Ureter (tissue), 1 donor: ENCODE measurements at places on chromosomes 2 and 18. TPM values are rescaled to one million over a fixed set of nuclear protein-coding genes. Genes with fewer than 3 reads are reported as not detected.

DNA sequence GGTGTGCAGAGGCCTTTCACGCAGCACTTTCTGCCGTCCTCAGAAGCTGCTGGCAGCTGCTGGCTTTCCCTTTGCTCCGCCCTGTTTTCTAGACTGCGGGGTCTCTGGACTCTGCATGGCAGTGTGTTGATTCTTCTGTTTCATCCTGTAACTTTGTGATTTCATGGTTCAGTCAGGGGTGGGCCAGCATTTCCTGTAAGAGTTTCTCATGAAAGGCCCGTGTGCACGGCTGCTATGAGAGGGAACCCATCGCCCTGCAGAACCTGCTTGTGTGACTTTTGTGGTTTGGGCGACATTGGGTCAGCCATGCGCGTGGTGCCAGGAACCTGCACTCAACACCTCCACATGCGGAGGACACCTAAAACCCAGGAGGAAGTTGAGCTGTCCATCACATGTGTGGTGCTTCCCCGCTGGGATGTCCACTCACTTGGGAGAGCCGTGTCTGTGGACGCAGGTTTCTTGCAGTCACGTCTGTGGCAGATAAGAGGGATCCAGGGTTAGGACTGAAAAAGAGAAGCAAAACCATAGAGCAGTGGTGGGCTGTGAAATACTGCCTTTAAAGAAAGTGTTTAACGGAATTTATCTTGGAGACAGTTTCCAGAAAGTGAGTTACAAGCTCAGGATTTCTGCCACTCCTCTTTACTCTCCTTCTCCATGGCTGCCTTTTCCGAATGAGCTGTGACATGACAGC lies 167.3 kb upstream of the ALKAL2 start:
- no peak for DNase-seq

DNA sequence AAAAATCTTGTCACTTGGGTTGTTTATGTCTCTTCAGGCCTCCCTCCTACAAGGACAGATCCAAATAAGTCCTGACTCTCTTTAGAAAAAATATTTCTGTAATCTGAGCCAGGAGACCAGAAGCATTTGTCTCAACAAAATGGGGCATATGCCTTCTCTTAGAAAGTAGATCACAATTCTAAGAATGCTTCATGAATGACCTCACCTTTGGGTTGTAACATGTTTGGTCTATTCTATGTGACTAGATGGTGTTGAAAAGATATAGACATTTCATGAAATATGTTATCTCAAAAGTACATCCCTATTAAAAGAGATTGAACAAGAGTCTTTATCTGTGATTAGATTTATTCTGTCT lies 159.0 kb upstream of the SETBP1 start:
- no peak for DNase-seq

DNA sequence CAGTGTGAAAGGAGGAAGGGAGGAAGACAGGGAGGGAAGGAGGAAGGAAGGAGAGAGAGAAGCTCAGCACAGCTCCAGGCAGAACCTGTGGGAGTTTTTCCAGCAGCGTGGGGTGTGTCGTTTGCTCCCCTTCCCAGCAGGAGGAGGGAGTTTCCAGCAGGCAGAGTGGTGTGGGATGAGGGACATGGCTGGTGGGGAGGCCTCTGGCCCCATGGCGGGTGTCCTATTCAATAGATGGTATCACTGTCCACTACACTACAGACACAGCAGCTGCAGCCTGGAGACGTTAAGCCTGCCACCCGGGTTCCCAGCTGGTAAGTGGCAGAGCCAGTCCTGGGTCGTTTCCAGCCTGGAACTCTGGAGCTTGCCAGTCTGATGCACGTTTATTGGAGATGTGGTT lies 44.7 kb downstream of the GLI2 start:
- DNase-seq = no peak

DNA sequence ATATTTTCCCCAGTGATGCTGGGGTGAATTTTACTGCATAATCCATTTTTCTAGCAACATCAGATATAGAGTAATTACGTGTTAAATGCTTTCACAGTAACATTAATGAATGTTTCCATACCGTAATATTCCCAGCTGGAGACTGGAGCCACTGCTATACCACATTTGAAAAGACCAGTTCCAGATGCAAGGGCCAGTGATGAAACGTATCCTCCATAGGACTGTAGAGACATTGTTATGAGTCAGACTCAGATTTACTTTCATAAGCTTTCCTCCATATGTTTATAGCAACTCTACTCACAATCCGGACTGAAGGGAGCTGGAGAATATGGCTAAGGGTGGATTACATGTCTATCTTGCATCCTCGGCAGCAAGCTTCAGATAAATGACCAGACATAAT lies 22.7 kb upstream of the GCG start:
- no peak for DNase-seq

DNA sequence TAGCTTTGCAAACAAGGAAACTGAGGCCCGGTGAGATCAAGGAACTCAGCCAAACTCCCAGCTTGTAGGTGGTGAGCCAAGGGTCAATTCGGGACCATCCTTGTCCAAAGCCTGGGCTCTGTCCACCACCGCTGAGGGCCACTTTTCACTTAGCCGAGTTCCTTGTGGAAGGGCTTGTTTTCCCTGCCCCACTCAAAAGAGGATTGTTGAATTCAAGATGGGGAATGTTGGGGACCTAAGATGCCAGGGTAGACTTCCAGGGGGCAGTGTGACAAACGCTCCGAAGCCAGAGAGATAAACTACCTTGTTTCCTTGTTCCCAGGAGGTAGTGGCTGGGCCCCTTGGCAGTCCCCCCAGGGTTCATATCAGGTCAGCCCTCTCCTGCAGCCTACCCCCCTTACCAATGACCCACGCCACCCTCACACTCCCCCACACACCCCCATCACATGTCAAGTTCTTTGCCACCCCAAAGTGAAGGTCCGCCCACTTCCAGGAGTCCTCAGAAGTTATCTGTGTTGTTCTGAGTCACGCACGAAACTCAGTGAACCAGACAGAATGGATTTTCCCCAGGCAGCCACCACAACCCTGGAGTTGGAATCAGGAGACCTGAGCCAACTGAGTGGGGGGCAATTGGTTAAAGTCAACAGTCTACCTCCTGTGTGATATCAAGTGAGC lies 10.3 kb upstream of the ATOH8 start:
- DNase-seq = peak; percentile 67

DNA sequence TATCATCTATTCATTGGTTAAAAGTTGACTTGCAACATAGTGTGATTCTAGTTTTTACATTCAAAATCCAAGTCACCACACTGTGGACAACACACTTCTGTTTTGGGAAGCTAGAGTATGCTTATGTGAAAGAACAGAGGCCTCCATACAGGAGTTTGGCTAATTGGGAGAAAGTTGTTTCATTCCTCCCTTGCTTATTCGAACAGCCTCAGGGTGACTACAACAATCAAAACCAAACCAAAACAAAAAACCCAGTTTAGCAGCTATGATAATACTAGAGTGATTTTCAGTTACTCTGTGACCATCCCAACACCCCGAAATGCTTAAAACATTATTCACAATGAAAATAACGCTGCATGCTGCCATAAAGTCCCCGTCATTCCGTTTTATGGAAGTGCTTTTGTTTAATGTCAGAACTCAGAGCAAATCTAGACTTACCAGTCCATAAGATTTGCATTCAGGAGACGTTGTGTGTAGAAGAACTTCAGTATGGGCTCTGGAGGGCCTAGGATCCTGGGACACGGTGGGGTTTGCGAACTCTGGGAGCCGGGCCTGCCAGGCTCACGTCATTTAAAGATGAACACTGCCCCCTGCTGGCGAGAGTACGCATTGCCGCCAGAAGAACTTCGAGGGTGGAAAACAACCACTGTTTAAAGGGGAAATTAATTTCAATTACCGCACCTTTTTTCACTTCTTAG lies 111.4 kb downstream of the FTCDNL1 start:
- peak; percentile 69 for DNase-seq

DNA sequence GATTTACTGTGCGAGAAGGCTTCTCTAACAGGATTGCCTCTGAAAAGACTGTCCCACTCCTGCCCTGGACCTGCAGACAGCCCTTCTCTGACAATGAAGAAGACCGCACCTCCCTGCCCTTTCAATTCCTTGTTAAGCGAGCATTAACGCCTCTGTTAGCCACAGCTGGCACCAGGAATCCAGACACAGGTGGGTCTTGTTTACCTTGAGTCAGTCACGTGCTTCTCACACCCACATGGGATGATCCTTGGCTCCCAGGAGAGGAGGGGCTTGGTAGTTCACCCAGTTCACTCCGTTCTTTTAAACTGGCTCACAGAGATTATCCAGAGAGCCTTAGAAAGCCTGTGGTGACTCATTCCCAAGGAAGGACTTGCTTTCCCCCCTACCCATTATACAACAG lies 410.5 kb upstream of the MEIS1 start:
- no peak for DNase-seq

- DNase-seq = no peak
Measured at GRCh38 chr2:98212092-98213000, 125.4 kb downstream of the VWA3B start.

DNA sequence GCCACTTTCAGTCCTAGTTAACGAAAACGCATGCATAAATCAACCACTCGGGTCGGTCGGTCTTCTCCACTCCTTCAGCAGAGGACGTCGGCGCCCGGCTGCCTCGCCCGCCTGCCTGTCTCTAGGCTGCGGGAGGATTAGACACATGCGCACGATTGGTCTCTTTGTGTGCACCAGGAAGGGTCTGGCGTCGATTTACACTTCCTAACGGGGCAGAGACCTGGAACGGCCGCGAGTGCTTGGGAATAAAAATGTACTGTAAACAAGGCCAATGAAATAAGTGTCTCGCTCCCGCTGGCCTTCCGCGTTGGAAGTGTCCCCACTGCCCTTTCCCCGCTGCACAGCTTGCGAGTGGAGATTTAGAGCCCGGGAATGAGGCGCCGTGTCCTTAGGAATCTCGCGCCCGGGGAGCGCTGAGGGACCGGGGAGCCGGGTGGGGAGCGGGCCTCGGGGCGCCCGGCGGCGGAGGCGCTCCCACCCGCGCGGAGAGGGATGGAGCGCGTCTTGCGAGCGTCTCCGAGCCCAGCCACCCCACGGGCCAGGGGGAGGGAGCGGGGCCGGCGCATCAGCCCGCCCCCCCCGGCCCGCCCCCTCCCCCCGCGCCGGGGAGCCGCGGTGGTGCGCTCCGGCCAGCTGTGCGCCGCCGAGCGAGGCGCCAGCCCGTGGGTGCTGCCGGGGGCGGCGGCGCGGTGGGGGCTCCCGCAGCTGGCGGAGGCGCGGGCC lies at the start of gene DOK6:
DOK6 (plus strand) TSS at position 636 of the 723 bp plus-strand sequence.
- no peak for DNase-seq

GRCh38 chr2:39646267-39646666 lies 19.4 kb upstream of the TMEM178A start:
- no peak for DNase-seq

- no peak for DNase-seq
Measured at GRCh38 chr2:72734432-72734831, 91.4 kb downstream of the EXOC6B start.

DNA sequence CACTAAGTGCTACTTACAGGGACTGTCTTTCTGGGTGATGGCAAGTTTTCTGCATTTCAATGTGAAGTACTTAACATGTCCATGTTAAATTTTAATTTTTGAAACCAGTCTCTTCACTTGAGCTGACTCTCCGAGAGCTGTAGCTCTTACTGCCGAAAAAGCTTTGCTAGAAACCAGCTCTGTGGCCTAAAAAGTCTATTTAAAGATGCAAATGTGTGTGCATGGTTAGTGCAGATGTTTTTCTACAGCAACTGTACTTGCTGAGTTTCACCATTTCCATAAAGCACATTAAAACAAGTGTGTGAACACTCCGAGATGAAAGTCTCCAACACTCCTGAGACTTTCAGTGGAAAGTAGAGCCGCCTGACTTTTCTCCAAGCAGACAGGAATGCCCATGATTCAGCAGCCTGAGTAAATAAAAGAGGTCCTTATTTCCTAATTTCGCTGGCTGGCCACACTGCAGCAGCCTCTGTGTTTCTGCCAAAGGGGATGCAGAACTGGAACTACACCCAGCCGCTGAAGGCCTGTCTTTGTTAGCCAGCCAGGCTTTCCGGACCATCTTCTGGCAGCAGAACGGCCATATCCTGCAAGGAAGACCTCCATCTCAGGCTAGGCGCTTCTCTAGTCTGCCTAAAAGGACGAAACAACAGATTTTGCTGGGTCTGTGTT lies 121.2 kb downstream of the ZNF521 start:
- DNase-seq = peak; percentile 76

GRCh38 chr18:23209031-23209430 lies 73.7 kb downstream of the CABLES1 start:
- no peak for DNase-seq

GRCh38 chr2:36060133-36060532 lies 295.4 kb upstream of the CRIM1 start:
- no peak for DNase-seq

FBXO36 gene
- 3.4 TPM for total RNA-seq

FKBP1B gene
- total RNA-seq = 4.1 TPM

PECR gene
- 6.3 TPM for total RNA-seq

RNF125 gene
- 9.2 TPM for total RNA-seq

NPPC gene
- 0.36 TPM for total RNA-seq

COBLL1 gene
- total RNA-seq = 207 TPM

SOX11 gene
- not detected for total RNA-seq
